ENCODE measurements at places on chromosomes 4 and X.

GRCh38 chr4:93018806-93019205, 715.0 kb downstream of the GRID2 start:
- DNase-seq, result no peak

- DNase-seq, result no peak
Measured at GRCh38 chr4:123393721-123394120, 2.9 kb upstream of the SPRY1 start.

- no peak for DNase-seq
Measured at GRCh38 chr4:148159793-148160192, 282.4 kb downstream of the NR3C2 start.

- no peak for DNase-seq
Measured at GRCh38 chrX:32825009-32825408, 386.3 kb downstream of the DMD start.

GRCh38 chrX:150616179-150616862, 47.9 kb downstream of the MTM1 start:
- no peak for DNase-seq

DNA sequence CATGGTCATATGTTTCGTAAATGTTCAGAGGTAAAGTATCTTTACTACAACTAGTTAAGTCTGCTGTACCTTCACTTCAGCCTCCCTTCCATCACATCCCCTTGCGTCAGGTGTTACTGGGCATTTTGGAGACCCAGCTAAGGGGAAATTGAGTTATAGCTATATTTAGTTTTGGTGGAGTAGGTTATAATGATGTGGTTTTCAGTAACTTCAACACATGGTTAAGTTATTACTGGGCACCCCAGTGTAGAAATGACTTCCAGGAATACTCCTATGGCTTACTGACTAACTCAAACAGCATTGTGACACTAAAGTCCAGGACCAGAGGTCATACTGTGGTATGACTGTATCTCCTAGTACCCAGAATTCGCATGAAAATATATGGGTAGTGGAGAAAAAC, 23.4 kb upstream of the ACSL1 start:
- DNase-seq, result no peak

DNA sequence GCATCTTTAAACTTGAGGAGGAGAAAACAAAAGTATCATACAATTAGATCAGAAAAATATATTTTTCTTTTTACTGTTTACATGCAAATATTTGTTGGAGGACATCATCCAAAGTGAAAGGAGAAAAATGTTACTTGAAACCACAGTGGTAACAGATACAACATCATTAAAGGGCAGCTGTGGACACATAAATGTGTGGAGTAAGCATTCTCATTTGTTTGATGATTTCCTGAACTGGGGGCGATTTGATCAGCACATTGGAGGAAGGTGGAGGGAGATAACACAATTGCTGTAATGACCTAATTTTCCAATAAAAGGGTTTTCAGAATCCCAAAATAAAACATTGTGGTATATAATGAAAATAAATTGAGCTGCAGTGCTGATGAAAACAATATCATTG, 314.5 kb upstream of the HS3ST1 start:
- no peak for DNase-seq

- peak; percentile 17 for DNase-seq
Measured at GRCh38 chr4:2482693-2483092, 13.8 kb downstream of the RNF4 start.

DNA sequence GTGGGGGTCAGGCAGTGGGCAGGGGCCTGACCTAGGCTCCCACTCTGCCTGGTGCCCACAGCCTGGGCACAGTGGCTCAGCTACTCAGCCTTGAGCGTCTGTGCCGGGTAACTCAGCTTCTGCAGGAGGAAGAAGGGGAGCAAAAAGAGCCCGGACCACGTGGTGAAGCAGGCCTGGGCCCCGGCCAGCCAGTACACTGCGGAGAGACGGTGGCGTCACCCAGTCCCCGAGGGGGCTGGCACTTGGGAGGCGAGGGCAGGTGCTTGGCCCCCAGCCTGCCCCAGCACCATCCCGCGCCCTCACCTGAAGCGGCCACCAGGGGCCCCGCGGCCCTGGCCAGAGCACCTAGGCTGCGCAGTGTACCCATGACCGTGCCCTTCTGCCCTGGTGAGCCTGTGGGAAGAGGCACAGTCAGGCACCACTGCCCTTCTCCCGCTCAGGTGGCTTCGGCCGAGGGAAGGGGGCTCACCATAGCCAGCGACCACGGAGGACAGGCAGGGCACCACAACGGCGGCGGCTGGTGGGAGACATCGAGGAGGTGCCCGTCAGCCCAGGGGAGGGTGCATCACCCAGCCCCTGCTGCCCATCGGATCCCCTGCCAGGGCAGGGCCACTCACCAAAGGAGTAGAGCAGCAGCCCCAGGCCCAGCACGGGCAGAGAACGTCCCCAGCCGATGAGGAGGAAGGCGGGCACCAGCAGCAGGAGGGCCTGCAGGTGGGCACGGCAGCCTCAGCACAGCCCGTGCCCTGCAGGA, 32.3 kb downstream of the NOP14 start:
- peak; percentile 52 for DNase-seq

DNA sequence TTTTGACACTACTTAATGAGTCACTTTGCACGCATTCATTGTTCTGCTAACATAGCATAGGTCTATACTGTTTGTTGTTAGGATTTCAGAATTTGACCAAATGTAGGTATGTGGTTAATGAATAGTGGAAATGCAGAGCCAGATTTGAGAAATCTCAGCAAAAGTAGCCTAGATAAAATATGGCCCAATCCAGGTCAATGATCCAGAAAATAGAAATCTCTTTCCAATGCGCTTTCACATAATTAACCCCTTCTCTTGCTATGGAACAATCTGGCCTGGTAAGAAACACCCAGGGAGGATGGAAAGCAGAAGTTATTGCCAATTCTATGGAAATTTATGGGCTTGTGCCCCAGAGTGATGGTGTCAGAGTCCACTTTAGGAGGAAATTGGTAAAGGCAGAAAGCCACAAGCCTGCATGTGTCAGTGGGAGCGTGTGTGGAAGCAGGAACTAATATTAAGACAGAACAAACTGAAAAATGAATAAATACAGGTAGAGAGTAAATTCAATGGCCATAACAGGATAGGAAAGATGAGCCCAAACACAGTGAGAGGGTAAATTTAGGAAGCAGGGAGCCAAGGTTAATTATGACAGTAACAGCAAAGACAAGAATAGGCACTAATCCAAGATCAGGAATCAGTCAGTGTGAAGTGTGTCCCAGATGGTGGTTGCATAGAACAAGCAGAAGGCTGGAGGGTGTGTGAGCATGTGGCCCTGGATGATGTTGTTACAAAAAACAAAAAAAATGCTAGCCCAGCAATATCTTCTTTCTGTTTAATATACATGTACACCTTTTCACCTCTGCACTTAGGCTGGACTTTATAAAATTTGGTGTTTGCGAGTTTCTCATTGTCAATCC, 102.9 kb downstream of the SYTL5 start:
- DNase-seq, result no peak

All from gastrocnemius medialis (tissue), 4 donors.